ENCODE measurements at places on chromosomes 7 and 10.

GRCh38 chr10:52927678-52928077 lies 155.1 kb upstream of the MBL2 start:
- no peak for DNase-seq

DNA sequence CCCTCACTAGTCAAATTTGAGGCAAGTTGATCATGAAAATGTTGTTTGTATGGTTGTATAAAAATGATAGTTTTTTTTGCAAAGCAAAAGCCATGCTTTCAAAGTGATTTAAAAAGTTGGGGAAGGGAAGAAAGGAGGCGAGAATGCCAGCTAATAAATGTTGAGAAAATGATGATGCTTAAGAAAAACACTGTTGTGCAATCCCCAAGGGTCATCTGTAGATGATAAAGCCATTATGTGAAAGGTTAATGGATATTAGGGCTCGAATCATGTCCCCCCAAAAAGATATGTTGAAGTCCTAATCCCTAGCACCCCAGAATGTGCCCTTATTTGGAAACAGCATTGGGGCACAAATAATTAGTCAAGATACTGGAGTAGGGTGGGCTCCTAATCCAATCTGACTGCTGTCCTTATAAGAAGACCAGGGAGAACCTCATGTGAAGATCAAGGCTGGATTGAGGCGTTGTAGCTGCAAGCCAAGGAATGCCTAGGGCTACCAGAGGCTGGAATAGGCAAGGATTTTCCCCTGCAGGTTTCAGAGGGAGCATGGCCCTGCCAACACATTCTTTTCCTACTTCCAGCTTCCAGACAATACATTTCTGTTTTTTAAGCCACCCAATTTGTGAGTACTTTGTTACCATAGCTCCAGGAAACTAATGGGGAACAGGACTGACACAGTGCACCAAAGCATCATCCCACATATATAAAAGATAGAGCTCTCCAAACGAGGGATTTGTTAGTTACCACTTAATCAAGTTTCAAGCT lies 35.4 kb upstream of the MKLN1 start:
- no peak for DNase-seq

DNA sequence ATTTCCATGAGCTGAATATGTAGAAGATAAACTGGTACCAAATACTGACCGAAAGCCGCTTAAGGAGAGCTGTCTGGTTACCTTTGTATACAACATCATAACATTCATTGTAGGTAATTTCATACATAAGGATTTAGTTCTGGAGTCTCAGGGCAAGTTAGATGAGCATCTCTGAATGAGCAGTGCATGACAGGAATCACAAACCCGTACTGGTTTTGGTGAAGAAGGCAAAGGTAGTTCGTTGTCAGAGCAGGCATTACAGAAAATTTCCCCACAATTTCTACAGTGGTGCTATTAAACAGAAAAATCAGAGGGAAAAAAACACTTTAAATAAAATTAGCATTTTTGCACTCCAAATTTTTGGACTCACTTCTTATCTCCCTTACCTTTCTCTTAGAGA lies 12.9 kb upstream of the PBLD start:
- no peak for DNase-seq

DNA sequence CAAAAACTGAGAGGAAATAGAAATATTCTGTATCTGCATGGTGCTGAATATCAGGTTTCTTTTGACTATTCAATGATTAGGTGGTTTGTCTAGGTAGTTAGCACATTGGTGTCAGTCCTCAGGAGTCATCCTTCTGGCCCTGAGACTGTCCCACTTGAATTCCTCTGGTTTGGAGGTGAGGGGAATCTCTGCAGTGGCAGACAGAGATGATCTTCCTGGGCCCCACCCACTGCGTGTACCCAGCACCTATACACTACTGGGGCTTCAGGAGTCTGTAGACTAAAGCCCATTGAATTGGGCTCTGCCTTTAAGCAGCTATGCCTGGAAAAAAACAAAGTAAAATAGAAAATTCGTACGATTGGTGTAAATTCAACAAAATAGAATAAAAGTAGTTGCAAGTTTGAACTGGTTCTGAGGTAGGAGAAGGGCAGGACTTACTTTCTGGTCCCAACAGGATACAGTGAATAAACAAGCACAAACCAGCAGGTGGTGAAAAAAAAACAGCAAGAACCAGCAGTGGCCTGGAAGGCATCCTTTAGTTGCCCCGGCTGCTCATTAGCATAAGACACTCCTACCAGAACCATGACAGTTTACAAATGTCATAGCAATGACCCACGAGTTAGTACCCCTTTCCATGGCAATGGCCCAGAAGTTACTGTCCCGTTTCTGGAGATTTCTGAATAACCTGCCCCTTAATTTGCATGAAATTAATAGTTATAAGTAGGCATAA lies 1.7 kb downstream of the LIPM start:
- no peak for DNase-seq

DNA sequence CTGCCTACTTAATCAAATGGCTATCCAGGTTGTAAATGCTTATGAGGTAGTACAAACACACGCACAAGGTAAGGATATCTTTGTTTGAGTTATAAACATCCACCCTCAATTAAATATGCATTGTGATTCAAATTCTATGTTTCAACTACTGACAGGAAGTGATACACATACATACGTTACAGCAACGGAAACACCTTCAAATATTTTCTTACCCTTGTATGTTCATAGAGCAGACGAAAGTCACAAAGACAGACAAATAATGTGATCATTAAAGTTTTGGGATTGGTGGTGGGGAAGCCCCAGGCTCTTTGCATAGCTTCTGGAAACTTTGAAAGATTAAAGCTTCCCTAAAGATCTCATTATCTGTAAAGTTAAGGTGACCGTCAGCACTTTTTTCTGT lies 521.0 kb downstream of the PARD3 start:
- DNase-seq: no peak

- DNase-seq: no peak
These were observed 65.7 kb upstream of the STRIP2 start for GRCh38 chr7:129368389-129368986.

DNA sequence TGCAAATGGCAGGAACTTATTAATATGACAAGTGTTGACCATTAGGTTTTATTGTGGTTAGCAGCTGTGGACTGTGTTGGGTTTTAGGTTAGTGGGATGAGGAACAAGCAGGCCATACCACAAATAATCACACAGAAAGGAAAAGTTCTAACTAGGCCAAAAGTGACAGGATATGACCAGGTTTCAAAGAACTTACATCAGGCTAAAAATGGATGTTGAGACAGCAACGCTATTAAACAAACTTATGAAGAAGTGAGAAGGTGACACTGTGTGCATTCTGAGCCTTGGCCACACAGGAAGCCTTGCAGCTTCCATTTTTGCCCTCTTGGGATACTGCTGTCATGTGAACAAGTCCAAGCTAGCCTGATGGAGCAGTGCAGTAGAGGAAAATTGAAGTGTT lies 568.8 kb downstream of the HTR7 start:
- no peak for DNase-seq

- DNase-seq: no peak
These were observed 12.2 kb downstream of the PLAC9 start for GRCh38 chr10:80144696-80145131.

DNA sequence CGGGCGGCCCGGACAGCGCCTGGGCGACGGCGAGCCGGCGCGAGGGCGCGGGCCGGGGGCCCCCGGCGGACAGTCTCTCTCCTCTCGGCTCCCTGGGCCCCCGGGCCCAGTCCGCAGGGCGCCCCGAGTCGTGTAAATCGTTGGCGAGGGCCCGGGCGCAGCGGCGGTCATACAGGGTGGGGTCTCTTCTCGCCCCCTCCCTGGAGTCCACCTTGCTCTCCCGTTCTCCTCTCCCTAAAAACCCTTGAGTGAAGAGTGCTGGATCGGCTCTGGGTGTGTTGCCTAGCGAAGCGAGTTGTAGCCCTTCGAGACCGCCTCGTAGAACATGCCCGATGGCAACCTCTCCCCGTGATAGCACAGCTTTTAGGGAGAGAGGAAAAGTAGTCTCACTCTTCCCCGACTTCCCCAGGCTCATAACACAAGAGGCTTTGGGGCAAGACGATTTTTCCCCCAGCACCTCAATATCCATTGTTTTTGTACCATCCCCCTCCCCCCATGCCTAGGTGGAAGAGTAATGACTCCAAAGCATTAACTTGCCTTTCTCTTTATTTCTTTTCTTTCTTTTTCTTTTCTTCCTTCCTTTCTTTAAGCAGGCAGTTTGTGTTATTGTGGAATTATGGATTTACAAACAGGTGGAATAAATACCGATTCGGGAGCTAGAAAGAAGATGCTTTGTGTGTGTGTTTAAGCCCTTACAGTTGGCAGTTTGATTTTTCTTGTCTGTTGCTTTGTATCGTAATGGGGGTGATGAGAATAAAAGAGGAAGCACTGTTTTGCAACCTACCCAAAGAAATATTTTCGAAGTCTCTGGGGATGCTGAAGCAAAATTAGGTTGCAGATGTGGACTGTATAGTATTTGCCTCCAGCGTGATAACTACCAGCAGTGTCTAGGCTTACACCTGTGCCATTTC lies 822 bp downstream of the SHOC2 start:
- DNase-seq: no peak

DNA sequence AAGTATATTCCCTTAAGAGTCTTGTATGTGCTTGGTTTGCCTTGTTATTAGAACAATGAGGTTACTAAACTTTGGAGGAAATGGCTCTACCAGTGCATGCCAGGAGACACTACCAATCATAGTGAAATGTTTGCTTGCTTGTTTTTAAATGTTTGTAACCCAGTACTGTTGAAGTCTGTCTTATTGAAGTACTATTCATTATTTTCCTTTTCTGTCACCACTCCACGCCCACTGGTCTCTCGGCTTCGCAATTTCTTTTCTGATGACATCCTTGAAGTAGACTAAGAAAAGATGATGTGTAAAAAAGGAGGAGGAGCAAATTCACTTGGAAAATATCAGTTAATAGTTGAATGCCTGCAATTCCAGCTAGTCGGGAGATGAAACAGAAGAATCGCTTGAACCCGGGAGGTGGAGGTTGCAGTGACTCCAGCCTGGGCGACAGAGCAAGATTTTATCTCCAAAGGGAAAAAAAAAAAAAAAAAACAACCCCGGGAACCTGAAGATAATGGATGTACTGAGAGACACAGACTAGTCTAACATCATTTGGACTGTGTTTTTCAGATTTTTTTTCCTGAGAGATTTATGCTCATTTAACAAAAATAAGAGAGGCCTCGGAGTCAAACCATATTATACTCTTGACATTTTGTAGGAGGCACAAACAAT lies 959.4 kb downstream of the PCDH15 start:
- no peak for DNase-seq

- DNase-seq: no peak
These were observed 135.2 kb upstream of the AGK start for GRCh38 chr7:141415999-141416398.

GRCh38 chr7:147261693-147262092 lies 1145.1 kb downstream of the CNTNAP2 start:
- no peak for DNase-seq

DNA sequence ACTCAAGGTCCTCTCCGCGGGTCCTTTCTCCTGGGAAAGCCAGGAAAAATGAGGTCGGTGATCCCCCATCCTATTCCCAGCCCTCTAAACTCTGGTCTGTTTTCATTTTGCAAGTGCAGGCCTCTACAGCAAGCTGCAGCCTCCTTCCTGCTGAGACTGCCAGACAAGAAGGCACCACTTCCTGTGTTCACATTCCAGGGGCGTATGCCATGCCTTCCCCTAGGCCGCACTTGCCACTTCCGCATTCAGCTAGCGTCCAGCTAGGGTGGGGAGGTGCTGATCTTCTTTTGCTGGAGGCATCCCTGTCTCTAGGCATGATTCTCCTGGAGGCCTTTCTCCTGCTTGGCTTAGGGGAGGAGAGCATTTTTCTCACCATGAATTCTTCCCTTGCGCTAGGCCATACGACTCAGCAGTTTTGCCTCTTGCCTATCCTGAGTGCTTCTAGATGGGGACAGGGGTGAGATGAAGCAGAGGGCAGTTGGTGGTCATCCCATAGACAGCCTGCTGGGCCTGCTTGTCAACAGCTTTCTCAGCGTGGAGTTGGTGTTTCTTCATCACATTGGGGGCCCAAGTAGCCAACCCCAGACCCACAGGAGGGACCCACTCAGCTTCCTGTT lies 328.9 kb downstream of the RPS24 start:
- DNase-seq: no peak

DNA sequence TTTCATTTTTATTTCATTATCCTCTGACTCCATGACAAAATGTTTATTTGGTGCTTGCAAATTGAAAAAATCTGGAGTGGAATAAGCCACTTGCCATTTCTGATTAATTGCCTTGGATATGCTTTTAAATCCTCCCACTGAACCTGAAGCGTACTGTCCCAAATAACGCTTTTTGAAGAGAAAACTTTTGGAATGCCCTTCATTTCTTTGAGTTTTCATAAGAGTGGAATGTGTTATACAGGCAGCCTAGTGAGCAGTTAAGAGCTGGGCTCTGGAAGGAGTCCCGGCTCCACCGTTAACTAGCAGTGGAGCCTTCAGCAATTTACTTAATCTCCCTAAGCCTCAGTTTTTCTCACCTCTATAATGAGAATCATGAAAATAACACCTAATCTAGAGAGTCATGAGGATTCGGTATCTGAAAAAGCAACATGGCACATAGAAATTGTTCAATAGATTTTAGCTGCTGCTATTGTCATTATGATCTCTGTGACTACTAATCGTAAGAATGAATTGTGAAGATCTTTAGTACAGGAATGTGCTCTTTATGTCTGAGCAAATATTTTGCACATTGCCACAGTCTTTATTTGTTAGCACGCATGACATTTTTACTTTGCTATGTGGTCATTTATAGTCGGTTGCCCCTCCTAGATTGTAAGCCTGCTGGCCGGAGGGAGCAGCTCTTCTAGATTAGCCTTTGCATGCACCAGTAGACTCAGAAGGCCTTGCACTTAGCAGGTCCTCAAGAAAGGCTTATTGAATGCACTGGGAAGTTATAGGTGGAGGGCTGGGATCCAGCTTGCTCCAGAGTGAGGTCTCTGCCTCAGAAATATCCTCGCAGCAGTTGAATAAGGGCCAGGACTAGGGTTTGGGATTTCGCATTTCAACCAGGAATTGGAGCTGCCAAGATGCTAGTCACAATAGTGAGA lies 59.4 kb downstream of the PLCE1 start:
- no peak for DNase-seq

GRCh38 chr7:42440951-42441350 lies 203.9 kb upstream of the GLI3 start:
- DNase-seq: no peak

DNA sequence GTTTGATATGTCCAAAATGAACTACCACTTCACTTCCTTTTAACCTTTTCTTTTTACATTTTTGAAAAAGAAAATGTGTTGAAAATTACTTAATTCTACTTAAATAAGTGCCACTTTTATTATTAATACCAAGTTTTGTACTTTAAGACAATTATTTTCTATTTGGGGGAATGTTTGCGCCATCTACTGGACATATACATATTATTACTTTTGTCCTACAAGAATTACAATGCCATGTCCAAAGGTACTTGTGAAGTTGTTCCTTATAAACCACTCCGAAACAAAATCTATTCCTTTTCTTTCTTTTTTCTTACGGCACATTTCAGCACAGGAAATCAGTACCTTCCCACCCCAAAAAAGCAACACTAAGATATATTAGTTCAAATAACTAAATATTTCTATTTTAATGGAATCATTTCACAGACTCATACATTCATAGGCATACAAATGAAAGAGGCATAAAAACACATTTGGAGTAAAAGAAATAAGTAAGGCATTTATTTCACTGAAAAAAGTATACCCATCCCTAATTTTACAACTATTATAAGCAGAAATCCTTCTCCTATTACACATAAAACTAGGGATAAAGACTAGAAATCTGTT lies 169.9 kb downstream of the RNF133 start:
- no peak for DNase-seq

All from stimulated activated CD4-positive, alpha-beta T cell treated with anti-CD3 and anti-CD28 coated beads, Interleukin-2, amount 100 ng/mL, for 4 hours (primary cell).